Urothelium cell line (cell line): ENCODE measurements at places on chromosomes 12 and 14.

GRCh38 chr14:98544174-98544573, 727.8 kb downstream of the BCL11B start:
- no peak for DNase-seq

GRCh38 chr12:104960464-104960863, 2.4 kb upstream of the SLC41A2 start:
- no peak for DNase-seq

DNA sequence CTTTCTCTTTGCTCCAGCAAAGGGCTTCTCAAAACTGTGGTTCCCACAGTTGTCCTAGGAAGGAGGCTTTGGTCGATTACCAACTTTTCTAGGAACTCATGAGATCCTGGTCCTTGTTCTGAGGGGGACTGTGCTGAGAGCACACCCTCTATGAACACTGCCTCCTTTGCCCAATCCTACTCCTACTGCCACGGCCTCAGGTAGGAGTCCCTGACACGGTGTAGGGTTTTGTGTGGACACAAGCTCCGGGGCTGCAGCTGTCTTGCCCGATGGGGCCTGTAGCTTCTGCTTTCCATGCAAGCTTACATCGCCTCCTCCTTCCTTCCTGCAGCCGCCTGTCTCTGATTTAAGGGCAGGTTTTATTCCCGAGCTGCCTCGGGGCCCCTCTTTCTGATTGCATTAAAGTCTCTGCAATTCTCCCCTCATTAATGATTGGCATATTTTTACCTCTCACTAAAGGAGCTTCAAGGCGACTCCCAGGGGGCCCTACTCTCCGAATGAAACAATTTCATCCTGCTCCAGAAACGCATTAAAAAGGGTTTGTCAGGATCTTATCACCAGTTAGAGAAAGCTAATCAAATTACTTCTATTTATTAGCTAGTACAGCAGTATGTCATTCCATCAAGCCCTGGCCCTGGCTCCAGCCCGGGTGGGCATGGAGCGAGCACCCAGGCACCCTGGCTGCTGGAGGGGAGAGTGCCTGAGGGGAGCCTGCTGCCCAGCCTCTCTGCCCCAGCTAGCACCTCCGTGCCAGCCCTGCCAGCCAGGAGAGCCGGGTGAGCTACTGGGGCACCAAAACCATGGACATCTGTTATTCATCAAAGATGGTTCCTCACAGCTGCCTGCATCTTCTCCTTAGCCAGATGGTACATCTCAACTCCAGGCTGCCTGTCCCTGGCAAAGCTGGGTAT, 38.0 kb upstream of the ESRRB start:
- DNase-seq, result no peak

GRCh38 chr12:25051656-25052195, 102.8 kb upstream of the BCAT1 start:
- DNase-seq, result no peak

GRCh38 chr12:9340422-9341259, 132.4 kb upstream of the PZP start:
- no peak for DNase-seq
